ENCODE measurements at places on chromosomes 5 and 9.

GRCh38 chr5:151003503-151003860 is 16.9 kb upstream of the GPX3 start:
- DNase-seq = no peak

GRCh38 chr5:107982703-107983425 is 312.1 kb upstream of the EFNA5 start:
- DNase-seq = no peak

GRCh38 chr9:113516840-113517577 is 53.5 kb downstream of the RGS3 start:
- DNase-seq = no peak

GRCh38 chr9:14522627-14523379 is 170.4 kb downstream of the ZDHHC21 start:
- DNase-seq = no peak

DNA sequence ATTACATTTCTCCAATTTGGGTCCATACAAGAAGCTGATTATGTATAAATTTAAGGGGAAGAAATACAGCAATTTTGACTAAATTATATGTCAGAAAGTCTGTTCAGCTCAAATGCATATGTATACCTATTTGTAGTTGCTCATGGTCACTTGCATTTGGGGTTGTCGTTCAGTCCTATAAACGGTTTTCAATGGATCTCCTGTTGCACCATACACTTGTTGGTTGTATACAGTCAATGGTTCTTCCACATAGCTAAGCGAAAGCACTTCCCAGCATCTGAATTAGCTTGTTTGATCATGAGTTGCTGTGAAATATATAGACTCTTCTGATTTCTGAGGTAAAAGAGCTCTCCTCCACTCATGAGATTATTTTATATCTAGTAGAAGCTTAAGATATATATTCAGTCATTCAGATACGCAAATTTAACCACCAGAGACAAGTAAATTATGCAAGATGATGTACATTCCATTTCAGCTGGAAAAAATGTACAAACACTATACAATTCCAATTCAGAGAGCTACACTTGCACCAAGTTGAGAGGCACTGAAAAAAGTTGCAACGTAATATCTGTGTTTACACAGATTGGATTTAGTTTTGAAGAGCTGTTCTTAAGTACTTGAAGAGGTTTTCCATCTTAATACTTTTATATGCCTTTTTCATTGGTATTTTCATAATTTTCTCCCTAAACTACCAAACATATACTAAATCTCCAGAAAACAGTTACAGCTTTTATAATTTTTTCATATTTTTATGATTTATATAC is 64.4 kb upstream of the POU5F2 start:
- DNase-seq = no peak

- peak; percentile 28 for DNase-seq
Observed at GRCh38 chr5:139561655-139562451, 714 bp downstream of the UBE2D2 start.

GRCh38 chr5:95042037-95042436 is 242.9 kb downstream of the MCTP1 start:
- DNase-seq = peak; percentile 29

- no peak for DNase-seq
Observed at GRCh38 chr5:170159101-170159698, 53.5 kb downstream of the FOXI1 start.

- DNase-seq = no peak
Observed at GRCh38 chr5:95007921-95008597, 276.8 kb downstream of the MCTP1 start.

DNA sequence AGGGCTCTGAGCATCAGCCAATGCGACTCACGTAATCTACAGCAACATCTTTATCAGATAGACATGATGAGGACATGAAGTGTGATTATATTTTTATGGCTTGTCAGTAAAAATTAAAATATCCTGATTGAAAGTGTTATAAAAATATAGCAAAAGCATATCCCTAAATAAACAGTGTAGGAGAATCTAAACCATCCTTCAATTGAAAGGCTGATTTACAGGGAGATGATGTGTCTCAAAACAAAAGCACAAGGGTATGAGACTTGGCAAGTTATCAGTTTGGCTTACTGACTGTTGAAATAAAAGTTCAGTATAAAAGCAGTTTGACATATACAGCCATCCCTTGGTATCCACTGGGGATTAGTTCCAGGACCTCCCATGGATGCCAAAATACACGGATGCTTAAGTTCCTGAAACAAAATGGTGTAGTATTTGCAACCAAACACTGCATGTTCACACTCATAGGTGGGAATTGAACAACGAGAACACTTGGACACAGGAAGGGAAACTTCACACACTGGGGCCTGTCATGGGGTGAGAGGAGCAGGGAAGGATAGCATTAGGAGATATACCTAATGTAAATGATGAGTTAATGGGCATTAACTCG is 149.9 kb upstream of the MAP1B start:
- DNase-seq = no peak

DNA sequence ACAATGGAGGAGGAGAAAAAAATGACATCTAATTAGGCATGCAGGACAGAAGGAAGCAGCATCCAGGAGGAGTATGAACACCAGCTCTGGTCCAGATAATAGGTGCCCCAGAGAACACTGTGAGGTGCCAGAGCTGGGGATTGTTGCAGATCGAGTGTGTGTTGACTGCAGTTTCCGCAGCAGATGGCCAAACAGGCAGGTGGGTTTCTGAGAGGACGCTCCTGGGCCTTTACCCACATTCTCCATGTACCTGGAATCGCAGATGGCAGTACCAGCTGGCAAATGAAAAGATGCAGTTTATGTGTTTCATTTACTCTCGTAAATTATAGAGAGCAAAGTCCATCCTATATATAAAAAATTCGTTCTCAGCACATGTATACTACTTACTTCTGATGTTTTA is 182.2 kb upstream of the ISL1 start:
- DNase-seq = peak; percentile 7

DNA sequence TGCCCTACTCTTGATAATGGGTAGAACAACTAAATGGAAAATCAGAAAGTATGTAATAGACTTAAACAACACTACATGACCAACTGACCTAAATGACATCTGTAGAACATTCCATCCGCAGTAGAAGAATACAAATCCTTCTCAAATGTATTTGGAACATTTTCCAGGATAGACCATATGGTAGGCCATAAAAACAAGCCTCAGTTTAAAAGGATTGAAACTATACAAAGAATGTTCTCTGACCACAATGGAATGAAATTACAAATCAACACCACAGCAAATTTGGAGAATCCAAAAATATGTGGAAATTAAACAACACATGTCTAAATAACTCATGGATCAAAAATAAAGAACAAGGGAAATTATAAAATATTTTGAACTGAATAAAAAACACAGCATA is 189.2 kb downstream of the NDUFS4 start:
- no peak for DNase-seq

- DNase-seq = no peak
Observed at GRCh38 chr9:71145179-71145578, 23.8 kb upstream of the TRPM3 start.

GRCh38 chr9:117718085-117718484 is 13.9 kb downstream of the TLR4 start:
- no peak for DNase-seq

GRCh38 chr5:109105631-109106267 is 304.0 kb downstream of the PJA2 start:
- DNase-seq = no peak

DNA sequence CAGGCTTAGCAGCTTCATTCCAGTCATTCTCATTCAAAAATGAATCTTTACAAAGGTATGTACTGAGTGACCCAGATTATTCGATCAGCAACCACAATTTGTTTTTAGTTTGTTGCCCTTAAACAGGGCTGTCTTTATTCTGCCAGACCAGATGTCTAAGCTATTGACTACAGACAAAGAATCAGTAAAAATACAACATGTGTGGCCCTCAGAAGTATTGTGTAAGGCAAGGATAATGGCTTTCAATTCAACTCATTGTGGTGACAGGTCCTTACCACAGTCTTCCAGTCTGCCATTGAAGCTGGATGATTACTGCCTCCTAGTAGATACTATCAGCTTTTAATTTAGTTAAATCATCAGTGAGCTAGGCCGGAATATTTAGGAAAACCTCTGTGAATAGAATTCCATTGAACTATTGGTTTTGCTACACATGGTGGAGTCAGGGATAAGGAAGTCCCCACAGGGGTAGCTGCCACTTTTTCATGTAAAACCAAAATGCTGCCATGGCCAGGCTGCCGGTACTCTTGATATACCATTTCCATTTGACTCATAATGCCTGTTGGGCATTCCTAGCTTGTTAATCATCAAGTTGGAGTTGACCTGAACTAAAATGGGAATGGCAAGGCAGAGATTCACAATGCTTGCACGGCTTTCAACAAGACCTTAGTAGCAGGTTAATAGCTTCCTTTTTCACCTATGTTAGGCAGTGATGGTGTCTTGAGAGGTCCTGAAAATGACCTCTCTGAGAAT is 175.6 kb downstream of the MEF2C start:
- DNase-seq = no peak

GRCh38 chr5:67037171-67037570 is 159.4 kb downstream of the CD180 start:
- no peak for DNase-seq

- no peak for DNase-seq
Observed at GRCh38 chr5:34474573-34475021, 181.5 kb upstream of the RAI14 start.

GRCh38 chr9:5186416-5187169 is 1.2 kb upstream of the INSL6 start:
- peak; percentile 17 for DNase-seq

DNA sequence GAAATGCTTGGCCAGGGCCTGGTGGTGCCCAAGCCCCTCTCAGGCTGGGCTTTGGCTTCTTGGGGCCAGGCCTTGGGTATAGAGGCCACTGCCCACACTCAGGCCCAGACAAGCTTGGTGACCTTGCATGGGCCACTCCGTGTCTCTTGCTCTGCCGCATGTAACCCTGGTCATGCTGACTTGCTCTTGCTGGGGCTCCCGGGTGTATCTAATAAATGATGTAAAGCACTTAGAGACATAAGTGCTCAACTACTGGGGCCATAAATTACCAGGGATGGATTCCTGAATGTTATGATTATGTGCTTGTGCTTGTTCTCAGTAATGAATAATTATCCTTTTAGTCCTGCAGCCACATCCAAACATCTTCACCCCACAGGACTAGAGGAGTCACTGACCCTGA is 54.0 kb downstream of the C5orf15 start:
- no peak for DNase-seq

DNA sequence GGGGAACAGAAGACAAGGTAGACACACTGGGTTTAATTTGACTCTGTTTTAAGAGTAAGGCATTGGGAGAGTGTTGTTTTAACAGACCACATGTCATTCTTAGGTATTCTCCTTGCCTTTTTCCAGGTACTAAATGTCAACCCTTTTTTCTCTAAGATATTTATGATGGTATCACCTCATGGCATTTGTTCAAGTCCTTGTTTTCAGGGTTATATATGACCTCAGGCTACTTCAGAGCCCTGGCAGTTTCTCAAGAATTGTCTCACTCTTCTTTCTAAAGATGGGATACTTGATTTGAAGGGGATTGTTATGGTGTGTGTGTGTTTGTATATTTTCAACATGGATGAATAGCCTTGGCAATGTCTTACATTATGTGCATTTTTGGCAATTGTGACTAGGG is 131.1 kb upstream of the ACTBL2 start:
- DNase-seq = no peak

DNA sequence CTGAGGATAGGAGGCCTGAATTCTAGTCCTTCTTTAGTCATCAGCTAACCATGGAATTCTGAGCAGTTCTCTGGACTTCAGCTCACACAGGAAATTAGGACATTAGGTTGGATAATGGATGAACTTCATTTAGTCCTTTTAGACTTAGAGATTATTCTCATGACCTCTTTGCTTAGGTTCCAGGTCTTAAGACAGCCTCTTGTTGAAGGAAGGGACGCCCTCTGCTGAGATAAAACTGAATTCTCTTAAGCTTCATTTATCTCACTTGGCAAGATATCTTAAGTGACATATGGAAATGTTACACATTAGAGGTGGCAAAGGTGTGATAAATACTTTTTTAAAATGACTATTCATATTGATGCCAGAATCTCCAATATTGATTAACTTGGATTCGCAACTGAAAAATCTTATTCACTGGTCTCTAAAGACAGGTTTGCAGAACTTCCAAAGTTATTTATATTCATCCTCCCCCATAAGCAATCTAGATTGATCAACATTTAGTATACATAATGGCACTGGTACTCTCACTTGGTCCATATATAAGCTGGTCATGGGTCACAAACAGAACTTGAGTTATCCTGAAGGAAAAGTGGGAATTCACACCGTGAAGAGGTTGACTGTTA is 16.9 kb upstream of the ZNF366 start:
- DNase-seq = no peak

- DNase-seq = no peak
Observed at GRCh38 chr5:124658867-124659557, 87.4 kb downstream of the ZNF608 start.

DNA sequence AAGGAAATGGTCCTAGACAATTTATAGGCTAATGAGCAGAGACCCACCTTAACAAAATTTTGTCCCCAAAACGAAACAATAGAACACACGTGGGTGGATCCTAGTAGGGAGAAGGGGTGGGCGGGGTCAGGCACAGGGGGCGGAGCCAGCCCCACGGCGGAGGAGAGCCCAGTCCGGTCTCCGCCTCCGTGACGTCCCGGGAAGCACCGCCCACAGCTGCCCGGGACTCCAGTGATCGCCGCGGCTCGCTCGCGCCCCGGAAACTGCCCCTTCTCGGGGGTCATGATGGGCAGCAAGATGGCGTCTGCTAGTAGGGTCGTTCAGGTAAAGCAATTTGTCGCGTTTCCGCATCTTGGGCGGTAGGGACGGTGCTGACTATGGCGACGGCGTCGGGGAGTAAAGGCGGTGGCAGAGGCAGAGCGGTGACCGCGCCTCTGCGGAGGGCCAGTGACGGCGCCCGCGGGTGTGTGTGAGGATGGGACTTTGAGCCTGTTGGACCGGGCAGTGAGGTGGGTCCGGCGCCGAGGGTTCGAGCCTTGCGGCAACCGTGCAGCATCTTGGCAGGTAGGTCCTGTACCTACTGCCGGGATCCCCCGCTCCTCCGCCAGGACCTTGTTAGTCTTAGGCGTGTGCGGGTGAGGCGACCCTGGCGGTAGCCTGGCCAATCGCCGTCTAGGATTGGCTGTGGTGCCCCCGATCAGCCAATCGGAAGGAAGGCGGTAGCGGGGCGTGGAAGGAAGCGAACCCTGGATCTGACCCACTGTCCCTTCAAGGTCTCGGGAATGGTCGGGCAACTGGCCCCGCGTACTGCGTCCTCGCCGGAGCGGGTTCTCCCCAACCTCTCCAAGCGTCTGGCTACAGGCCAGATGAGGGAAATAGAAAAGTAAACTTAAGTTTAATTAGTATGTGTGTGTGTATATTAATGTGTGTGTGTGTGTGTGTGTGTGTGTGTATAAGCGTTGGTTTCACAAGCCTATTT is 16.8 kb upstream of the CDK7 start:
- peak; percentile 71 for DNase-seq

DNA sequence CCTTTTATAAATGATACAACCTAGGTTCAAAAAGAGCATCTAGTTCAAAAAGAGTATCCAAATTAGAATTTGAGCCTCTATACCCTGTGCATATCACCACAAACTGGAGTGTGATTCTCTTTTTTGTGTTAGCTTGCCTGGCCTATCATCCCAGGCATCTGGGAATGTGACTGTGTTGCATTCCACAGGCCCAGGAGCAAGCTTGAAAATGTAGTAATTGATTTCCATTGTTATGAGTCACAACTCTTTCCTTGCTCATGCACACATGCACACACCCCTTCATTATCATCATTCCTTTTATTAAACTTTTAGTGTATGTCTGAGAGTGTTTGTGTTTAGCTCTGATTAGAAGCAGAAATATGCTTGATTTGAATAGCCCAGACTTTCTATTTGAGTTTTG is 75.2 kb downstream of the FCHO2 start:
- DNase-seq = no peak

Data from NCI-H510A (cell line).